ENCODE measurements at places on chromosomes 11 and 22.

DNA sequence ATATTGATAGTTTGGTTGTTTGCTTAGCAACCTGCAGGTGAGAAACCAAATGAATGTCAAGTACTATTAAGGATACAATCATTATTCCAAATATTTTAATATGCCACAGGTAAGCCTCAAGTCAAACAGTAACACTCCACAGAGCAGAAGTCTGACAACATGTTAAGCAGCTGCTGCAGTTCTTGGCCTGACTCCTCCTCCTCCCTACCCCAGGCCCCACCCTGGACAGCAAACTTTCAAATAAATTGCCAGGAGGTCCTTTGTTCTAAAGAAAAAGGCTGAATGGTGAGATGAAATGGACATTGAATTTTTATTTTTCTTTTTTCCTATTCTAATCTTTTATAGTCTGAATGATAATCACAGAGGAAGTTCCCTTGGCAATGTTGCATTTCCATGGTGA, 260.0 kb upstream of the POU2AF2 start:
- no peak for DNase-seq

DNA sequence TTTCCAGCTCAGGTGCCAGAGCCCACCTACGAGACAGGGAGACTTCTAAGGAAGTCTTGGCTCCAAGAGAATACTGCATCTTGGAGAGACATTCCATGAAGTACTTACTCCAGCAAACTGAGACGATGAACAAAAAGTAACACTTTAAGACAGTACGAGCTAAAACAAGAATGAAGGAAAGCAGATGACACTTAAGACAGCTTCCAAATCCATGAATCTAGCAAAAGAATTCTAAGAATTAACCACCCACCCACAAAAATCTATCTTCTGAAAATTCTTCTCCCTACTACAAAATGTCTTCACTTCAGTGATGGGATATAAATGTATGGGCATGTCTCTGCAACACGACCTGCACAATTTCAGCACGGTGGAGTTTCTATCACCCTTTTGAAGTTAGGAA, 132.9 kb downstream of the C11orf58 start:
- DNase-seq, result no peak

GRCh38 chr11:130278151-130278550, 36.6 kb downstream of the ZBTB44 start:
- DNase-seq, result no peak

DNA sequence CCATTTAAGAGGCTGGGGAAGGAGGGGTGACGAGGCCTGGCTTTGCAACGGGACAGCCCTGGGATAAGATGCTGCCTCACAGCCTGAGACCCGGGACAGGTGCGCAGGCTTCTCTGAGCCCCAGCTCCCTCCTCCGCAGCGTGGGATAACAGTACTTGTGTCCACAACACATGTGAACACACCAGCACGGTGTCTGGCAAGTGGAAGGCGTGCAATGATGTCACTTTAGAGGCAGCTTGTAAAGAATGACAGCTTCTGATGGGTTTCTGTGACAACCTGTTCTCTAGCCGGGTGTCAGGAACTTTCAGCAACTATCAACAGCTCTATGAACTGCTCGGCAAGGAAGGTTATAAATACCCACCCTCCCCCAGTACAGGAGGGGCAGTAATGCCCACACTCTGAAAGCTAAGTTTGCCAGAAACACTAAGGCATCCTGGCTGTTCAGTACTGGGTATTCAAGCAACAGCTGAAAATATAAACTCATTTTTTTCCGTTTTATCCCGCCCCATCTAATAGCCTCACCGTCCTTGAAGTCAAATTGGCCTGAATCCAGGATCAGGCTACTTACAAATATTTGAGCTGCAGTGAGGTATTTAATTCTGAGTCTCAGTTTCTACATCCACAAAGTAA, 59.7 kb downstream of the MYH9 start:
- peak; percentile 47 for DNase-seq

DNA sequence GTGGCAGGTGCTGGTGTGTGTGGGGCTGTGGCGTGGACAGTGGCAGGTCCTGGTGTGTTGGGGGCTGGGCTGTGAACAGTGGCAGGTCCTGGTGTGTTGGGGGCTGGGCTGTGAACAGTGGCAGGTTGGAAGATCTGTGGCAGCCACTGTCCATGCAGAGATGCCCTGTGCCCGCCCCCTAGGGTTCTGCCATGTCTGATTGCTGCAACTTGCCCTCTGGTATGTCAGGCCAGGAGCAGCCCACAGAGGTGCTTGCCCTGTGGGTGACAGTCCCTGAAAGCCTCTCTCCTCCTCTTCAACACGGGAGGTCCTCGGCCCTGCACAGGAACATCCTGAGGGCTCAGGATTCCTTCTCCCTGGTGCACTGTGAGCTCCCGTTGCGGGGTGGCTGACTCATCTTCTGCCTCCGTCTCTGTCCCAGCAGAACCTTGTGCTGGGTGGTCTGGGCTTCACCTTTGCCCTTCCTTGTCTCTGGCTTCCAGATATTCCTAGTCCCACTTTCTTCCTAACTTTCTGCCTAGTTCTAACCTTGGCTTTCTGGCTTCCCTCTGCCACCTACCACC, 13.5 kb downstream of the OPCML start:
- no peak for DNase-seq

- no peak for DNase-seq
These were observed 15.2 kb upstream of the SORL1-AS1 start for GRCh38 chr11:121467965-121468364.

GRCh38 chr22:22080270-22080669, 97.7 kb upstream of the TOP3B start:
- no peak for DNase-seq

- no peak for DNase-seq
These were observed 21.1 kb downstream of the EIF3L start for GRCh38 chr22:37870273-37870672.

DNA sequence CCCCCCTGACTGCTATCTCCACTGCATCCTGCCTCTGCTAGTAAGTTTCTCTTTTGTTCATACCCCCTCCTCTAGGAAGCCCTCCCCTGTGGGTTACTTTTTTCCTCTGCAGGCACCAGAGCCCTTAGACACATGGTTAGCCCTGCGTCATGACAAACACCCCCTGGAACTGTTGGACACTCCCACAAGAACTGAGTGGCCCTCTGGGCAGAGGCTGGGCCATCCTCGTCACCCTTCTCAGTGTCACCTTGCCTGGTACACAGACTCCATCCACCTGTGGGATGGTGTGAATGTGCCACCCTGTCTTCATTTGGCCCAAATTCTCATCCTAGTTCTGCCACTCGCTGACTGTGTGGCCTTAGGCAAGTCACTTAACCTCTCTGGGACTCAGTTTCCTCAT, 4.1 kb upstream of the RAB3IL1 start:
- no peak for DNase-seq

DNA sequence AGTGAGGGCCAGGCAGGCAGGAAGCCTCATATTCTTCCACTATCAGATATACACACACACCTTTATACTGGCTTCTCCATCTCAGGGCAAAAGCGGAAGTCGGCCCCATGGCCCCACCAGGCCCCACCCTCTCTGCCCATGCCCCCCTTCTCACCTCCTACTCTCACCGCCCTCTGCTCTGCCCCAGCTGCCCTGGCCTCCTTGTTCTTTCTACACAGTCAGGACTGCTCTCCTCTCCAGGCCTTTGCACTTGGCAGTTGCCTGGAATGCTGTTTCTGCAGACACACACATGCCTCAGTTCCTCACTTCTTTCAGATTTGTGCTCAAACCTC, 25.3 kb downstream of the OTOG start:
- DNase-seq, result no peak

DNA sequence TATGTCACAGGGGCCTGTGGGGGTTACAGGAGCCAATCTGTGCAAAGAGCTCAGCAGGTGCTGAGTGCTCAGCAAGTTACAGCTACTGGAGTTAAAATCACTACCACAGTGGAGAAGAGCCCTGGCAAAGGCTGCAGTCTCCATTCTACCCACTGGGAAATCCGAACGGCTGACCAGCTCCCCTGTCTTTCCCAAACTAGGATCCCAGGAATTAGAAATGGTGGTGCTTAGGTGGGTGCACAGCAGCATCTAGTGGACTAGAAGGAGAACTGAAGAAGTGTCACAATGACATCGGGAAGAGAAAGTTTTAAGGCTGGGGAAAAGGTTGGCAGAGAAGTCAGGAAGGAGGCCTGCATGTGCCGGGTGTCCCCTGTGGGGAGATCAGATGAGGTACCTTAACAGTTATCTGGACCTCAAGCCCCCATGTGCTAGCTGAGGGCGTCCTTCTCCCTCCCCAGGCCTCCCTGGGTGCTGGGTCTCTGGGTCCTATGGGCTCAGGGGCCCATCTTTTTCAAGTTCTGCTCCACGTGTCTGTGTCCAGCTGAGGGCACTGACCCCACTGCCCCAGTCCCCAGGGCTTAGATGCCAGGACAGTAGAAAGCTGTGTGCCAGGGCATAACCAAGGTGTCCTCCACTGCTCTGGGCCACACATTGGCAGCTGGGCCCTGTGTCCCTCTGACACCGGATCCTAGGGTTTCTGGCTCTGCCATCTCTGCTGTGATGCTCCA, 1.9 kb downstream of the PIWIL3 start:
- DNase-seq, result peak; percentile 19

GRCh38 chr11:17741487-17741886, 6.9 kb downstream of the KCNC1 start:
- DNase-seq, result no peak

DNA sequence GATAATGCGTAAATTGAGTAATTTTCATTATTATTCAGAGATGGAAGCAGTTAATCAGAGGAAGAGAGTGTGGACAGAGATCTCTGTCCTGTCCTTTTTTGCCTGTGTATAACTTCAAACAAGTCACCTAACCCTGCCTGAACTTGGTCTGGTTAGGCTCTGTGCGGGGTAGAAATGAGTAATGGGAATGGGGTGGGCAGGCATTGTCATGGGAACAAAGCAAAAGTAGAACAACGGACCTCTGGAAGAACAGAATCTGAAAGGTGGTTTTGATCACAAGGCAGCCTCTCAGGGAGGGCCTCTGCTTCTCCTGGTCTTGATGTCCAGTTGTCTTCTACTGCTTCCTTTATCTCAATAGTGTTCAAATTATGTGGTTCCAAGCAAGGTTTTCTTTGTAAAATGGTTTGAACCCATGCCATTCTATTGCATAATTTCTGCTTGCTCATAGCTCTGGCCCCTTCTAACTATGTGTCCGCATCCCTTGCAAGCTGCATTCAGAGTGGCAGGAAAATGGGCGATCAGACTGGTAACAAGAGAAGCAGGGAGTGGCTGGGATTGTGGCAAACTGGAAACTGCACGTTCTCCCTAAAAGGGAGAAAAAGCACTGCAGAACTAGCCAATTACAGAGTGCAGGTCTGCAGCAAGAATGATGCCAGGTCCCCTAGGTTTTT, 76.1 kb downstream of the PRR5L start:
- peak; percentile 67 for DNase-seq

DNA sequence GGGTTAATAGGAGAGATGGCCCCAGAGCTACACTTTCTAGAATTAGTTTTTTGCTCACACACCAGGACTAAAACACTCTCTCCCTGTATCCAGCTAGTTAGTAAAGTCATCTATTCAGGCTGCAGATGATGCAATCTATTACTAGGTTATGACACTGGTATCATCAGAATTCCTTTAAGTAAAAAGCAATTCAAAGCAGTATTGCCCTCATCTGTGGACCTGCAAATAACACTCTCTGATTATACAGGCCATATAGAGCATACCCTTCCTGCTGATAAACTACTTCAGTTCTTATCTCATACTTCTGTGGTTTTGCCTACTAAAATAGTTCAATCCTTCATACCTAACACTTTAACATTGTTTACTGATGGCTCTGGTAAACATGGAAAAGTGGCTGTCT, 13.5 kb upstream of the MTMR2 start:
- DNase-seq, result no peak

DNA sequence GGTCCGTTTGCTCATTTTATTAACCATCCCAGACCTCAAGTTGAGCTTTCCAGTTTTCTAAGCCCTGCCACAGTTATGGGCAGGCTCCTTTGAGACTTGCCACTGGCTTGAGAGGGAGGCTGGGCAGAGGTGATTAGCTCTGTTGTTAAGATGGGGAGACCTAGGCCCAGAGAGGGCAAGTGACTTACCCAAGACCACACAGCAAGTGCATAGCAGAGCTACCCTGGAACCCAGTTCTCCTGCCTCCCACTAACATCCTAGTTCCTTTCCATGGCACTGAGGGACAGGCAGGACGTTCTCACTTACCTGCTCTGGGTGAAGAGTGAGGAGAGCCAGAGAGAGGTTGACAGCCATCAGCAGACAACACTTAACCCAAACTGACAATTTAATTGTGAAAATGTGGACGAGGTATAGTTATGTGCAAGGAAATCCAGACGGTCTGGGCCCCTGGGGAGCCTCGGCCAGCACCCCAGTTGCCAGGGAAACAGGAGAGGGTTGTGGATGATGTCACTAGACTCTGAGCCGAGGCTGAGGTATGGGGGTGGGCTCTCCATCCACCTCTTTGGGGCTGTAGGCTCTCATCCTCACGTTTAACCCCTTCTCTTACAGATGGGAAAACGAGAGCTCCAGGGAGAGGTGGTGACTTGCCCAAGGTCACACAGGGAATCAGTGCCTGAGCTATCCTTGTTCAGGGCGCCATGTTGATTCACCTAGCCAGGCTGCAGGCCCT, 12.3 kb upstream of the WNT11 start:
- DNase-seq, result no peak

GRCh38 chr22:41525450-41526225, 18.6 kb downstream of the POLR3H start:
- DNase-seq, result no peak

- no peak for DNase-seq
These were observed 920 bp downstream of the TMEM218 start for GRCh38 chr11:125110506-125110905.

DNA sequence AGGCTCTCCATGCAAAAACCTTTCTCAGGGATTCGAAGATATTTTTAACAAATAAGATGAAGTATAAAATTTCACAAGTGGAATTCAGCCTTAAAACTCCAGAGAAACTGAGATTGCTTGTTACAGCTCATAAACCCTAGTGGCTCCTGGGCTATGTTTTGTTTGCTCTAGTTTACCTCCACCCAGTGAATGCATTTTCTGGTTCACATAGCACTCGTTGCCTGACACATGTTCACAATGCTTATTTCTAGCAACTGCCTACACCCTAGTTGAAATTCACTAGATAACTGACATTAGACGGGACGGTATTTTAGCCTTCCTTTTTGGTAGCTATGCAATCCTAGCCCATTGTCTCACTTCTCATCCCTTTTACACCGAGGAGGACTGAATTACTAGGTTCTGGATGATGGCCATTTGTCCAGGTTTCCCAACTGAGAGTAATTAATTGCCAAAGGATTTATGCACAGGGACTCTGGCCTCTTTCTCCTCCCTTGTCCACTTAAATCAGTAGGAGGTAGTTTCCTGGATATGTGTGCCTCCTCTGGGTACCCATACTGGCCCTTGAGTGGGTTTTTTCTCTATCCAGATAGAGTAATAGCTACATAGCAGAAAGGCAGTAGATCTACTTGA, 951.6 kb downstream of the DLG2 start:
- peak; percentile 39 for DNase-seq

- peak; percentile 29 for DNase-seq
These were observed 113.9 kb downstream of the CCDC81 start for GRCh38 chr11:86488553-86488952.

- peak; percentile 92 for DNase-seq
These were observed 52.5 kb upstream of the KCNQ1OT1 start for GRCh38 chr11:2752204-2752770.

- peak; percentile 4 for DNase-seq
These were observed 42.5 kb upstream of the PAMR1 start for GRCh38 chr11:35567737-35568465.
